ENCODE measurements at places on chromosomes 7 and 10.

DNA sequence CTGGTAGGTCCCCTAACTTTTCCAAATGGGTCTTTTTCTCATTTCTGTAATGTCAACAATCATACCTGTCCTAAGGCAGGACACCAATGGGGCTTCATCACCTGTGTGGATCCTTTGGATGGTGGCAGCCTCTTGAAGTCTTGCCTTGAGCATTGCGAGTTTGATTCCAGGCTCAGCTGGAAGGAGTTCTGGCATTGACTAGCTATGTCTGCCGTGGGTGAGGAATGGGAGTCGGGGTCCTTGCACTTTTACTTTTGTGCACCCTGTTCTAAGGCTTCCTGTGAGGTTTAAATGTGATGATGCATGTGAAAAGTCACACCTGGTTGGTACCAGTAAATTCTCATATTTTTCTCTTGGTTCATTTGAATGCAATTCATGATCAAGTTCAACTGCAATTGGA, 55.9 kb upstream of the CTBP2 start:
- no peak for DNase-seq

DNA sequence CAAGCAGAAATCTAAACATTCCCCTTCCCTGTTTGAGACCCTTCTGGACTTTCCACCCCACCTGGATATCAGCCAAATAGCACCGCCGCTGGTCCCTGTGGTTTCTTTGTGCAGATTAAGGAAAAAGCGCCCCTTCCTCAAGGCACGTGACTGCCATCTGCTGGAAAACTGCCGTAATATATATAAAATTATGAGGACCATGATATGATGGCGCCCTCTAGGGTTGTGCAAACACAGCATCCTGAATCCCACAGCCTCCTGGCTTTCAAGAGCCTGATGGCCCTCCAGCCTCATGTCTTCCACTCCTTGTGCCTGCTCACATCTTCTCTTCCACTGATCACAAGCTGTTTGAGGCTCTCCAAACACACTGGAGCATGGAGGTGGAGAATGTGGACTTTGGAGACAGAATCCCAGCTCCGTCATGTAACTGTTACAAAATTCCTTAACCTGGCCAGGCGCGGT, 121.3 kb downstream of the MYL10 start:
- peak; percentile 76 for DNase-seq

DNA sequence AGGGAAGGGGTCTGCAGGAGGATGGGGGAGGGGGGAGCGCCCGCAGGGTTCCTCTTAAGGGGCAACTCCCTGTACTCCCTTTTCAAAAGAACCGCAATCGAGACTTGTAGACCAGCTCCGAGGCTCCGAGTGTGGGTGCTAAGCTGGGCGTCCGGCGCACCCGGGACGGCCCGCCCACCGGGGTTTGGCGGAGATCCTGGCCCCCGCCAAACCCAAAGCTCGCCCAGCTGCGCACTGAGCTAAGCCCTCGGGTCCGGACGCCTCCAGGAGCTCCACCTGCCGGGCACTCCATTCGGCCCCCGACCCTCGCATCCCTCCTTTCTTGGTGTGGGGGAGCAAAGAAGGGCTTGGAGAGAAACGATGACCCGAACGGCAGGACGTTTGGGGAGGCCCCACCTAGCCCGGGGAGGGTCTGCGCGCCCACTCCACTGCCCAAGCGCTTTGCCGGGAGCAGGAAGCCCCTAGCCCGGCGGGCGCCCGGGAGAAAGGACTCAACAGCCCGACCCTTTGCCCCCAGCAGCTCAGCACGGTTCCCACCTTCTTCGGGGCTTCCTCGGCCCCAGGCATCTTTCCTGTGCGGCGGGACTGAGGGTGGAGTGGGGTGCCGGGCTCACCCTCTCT, 651 bp downstream of the AFAP1L2 start:
- no peak for DNase-seq

DNA sequence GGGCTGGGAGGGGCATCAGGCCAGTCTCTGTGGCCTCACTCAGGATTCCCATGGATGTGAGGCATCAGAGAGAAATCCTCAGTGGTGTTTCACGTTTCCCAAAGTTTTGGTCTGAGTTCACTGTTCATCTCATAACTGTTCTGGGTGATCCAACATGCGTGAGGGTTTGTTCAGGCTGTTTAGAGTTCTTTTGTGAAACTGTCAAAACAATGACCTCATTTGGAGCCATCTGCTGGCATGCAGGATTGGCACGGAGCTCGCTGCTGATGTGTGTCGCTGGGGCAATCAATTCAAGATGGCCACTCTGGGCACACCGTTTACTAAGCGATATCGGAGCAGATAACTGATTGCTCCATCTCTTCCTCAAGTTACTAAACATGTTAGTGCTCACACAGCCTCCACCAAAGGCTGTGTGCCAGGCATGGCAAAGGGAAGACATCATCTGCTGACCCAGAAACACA, 365.6 kb downstream of the WDR11 start:
- no peak for DNase-seq

DNA sequence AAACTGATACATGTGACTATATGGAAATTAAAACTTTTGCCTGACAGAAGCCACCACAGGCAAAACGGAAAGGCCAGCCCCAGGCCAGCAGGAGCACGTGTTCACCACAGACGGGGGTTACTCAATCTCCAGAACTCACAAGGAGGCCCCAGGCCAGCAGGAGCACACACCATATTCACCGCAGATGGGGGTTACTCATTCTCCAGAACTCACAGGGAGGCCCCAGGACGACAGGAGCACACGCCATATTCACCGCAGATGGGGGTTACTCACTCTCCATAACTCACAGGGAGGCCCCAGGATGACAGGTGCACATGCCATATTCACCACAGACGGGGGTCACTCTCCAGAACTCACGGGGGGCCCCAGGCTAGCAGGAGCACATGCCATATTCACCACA, 61.5 kb downstream of the NKX6-2 start:
- DNase-seq = no peak

GRCh38 chr10:100370714-100371481, 23.9 kb downstream of the SCD start:
- no peak for DNase-seq

DNA sequence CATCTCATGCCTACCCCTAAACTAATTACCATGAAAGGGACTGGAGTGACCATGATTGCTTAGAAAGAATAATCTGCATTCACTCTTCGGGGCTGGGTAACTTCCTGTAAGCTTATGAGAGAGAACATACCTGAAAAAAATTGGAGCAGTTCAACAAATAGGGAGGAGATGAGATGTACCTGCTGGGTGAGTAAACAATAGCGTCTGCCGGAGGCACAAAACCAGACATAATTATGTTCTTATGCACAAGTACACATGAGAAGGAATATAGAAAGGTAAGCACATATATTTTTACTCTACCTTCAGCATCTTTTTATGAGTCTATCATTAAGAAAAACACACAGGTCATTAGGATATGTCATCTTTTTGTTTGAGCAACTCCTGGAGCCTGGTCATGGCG, 224.6 kb upstream of the FERD3L start:
- no peak for DNase-seq

- peak; percentile 39 for DNase-seq
Measured at GRCh38 chr10:48455392-48456151, 149.1 kb downstream of the MAPK8 start.

DNA sequence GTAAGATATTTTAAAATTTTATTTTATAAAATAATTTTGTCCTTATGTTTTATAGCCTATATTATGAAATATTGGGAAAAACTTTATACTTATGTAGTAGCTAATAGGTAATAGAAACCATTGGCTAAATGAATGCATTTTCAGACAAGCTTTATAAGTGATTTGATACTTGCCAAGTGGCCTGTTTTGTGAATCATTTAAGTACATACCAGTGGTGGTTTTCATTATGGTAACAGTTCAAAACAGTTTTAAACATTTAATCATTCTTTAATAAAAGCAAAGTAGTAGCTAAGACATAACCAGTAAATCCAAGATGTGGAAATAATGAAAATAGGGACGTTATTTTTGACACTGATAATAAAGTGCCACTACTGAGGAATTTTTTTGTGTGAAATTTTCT, 182.2 kb downstream of the PHF14 start:
- no peak for DNase-seq

DNA sequence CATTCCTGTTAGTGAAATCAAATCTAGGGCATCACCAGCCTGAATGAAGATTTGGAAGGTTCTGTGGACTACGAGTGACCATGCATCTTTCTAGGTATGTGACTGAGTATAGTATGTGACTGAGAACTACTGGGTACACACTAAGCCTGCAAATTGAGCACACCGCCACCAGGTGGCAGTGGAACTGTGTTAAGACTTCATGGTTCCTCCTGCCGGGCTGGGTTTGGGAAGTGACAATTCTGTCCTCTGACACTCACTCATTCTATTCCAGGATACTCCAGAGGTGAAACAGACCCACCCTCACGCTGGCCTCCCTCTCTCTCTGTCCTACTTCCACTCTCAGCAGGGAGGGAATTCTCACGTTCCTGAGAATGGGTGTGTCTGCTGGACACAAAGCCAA, 84.0 kb upstream of the TMEM248 start:
- peak; percentile 69 for DNase-seq

GRCh38 chr7:1950066-1950451, 280.0 kb downstream of the ELFN1 start:
- DNase-seq = no peak

GRCh38 chr7:108575156-108575555, 5.5 kb downstream of the DNAJB9 start:
- no peak for DNase-seq

Measured in D341Med (cell line).